ENCODE measurements at places on chromosomes 1 and 21. TPM values are rescaled to one million over a fixed set of nuclear protein-coding genes. Genes with fewer than 3 reads are reported as not detected.

ATAD3C gene
- total RNA-seq = 0.39 TPM

SLC41A1 gene
- 34.4 TPM for total RNA-seq

CA6 gene
- total RNA-seq = not detected

- no peak for DNase-seq
These were observed 109.1 kb downstream of the MRPS6 start for GRCh38 chr21:34182436-34182835.

- DNase-seq = peak; percentile 74
These were observed 11.1 kb upstream of the RAB42 start for GRCh38 chr1:28580722-28581530.

DNA sequence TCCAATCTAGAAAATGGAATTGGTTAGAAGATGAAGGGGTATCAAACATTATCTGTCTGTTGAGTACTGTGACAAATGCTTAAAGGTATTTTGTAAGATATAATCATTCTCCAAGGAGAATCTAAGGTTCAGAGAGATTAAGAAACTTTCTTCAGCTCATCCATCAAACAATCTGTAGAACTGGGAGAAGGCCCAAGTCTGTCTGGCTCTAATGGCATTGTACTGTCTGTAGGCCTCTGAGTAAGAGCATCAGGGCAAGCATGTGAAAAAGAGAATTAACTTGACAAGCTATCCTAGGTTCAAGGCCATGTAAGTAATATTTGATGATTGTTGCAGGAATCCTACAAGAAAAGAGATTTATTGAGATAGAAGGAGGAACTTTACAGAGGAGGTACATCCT lies 5.3 kb upstream of the FGGY start:
- DNase-seq = no peak

DNA sequence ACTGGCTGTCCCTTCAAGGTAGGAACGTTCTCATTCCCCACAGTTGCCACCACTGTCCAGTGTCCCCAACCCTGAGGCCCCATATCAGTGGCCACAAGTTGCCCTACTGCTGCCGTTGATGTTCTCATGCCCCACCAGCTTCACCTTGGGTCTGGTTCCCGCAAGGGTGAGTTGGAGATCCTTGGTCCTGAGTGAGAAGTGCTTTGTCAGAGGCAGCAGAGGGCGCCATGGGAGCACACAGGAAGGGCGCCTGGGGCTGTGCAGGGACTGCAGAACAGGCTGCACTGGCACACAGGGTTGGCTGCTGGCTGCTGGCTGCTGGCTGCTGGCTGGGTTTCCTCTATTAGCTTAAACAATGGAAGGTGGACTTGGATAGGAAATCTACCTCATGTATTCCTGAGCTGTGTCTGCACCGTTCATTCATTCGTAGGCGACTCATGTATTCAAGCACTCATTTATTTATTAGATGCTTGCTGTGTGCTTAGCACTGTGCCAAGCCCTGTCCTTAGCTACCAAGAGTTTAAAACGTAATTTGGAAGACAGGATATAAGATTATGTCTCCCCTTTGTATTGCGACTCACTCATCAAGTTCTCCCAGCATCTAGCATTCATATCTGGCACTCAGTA lies 2.1 kb upstream of the S100A9 start:
- DNase-seq = peak; percentile 79

- no peak for DNase-seq
These were observed 665.8 kb upstream of the CAMK1G start for GRCh38 chr1:208917723-208918122.
